Activated naive CD8-positive, alpha-beta T cell treated with anti-CD3 and anti-CD28 coated beads for 36 hours (primary cell): ENCODE measurements at places on chromosomes 16 and 17. TPM values are rescaled to one million over a fixed set of nuclear protein-coding genes. Genes with fewer than 3 reads are reported as not detected.
A peak's percentile ranks its signal among the peaks of the same experiment; 100 is the strongest.

DNA sequence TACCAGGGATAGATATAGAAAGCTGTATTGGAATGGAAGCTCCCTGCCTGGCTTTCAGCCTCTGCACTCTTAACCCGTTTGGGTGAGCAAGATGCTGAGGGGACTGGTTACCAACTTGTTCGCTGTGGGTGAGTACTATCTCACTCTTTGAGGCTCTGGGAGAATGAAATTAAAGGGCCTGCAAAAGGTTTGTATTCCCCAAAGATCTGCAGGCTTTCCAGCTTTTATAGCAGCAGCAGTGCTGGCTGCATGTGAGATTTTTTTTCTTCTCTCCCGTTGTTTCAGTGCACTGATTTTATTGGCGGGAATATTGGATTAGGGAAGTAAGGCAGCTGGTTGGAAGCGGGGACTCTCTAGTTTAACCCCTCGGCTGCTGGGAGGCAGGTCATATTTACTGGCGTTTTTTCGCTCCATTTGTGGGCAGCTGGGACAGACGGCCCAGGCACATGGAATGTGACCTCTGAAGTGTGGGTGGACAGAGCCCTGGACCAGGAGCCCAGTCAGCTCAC is 30.9 kb downstream of the C17orf75 start:
- no peaks in the 10 kb centered on the region for H3K36me3 ChIP-seq
- H3K27me3 ChIP-seq, result peaks cover 9% of the 10 kb centered on the region
- no peak overlapping the region for H3K4me3 ChIP-seq
- H3K4me1 ChIP-seq, result no peaks in the 10 kb centered on the region
- DNase-seq, result no peak

- no peaks in the 10 kb centered on the region for H3K36me3 ChIP-seq
- H3K4me3 ChIP-seq, result peak within 1 kb of the TSS; percentile 70
- peaks cover 12% of the 10 kb centered on the region for H3K4me1 ChIP-seq
- H3K27ac ChIP-seq, result peak within 1 kb of the TSS; percentile 16
Observed at GRCh38 chr17:16491703-16492612, at the start of gene LRRC75A. LRRC75A (minus strand) TSS chr17:16492193; CDS start chr17:16491990, 203 bp downstream.

- H3K27ac ChIP-seq, result no peak overlapping the region
- no peak for DNase-seq
- H3K36me3 ChIP-seq, result no peaks in the 10 kb centered on the region
- peaks cover 5% of the 10 kb centered on the region for H3K27me3 ChIP-seq
- no peaks in the 10 kb centered on the region for H3K4me1 ChIP-seq
- H3K4me3 ChIP-seq, result no peak overlapping the region
Observed at GRCh38 chr17:69714669-69715068, 300.2 kb downstream of the MAP2K6 start.

- H3K27me3 ChIP-seq, result no peaks in the 10 kb centered on the region
- H3K4me3 ChIP-seq, result no peak overlapping the region
- peaks cover 36% of the 10 kb centered on the region for H3K4me1 ChIP-seq
Observed at GRCh38 chr16:11050944-11051343, 106.6 kb downstream of the CLEC16A start.

DNA sequence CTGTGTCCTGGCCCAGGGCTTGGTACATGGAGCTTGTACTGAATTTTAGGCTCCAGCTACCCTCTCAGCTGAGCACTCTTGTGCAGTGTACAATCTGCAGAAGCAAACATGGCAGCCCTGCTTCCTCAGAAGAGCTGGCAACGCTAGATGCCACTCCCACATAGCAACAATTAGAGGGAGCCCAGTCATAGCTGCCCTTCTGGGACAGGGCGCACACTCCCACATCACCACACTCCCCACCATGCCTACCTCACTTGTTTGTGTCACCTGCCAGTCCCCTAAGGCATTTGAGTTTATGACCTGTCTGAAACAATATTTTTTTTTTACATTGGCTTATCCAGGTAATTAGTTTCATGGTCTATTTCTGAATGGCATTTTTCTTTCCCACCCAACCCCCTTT is 72.3 kb downstream of the C17orf67 start:
- H3K27ac ChIP-seq, result no peak overlapping the region
- H3K4me1 ChIP-seq, result peaks cover 12% of the 10 kb centered on the region
- peaks cover 4% of the 10 kb centered on the region for H3K27me3 ChIP-seq
- H3K4me3 ChIP-seq, result no peak overlapping the region

DNA sequence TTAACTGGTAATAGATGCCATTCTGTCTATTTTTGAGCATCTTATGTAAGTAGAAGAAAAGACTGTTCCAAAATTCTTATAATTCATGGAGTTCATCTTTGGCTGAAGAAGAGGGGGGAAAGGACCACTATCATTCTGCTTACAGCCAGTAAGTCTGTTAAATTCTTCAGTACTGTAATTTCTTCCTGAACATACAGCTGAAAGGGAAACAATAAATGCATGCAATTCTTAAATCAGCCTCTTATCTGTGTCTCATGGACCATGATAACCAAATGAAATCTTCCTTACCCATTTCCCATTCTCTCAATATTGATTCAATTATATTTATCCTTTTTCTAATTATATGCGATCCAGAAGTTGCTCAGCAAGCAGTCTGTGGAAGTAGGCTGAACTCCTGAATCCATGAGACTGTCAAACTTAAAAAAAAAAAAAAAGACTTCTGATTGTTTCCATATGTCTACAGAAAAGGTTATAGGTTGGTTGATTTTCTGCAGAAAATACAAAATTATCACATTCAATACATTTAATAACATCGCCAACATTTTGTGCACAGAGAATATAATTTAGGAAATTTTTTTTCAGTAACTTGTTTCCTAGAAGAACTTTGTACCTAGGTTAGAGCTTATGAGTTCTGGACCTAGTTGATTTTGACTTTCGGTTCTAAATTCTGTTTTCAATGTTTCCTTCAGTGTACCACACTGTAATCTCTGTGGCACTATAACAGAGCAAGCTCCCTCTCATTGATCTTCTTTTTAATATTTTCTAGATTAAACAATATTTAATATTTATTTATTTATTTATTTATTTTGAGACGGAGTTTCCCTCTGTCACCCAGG is 1.2 kb upstream of the ABCA9 start:
- no peak overlapping the region for H3K4me3 ChIP-seq
- H3K36me3 ChIP-seq, result no peaks in the 10 kb centered on the region
- H3K4me1 ChIP-seq, result peaks cover 6% of the 10 kb centered on the region
- H3K27me3 ChIP-seq, result peaks cover 14% of the 10 kb centered on the region
- no peak for DNase-seq

- no peaks in the 10 kb centered on the region for H3K27me3 ChIP-seq
- no peak overlapping the region for H3K27ac ChIP-seq
- no peak for DNase-seq
- no peak overlapping the region for H3K4me3 ChIP-seq
- no peaks in the 10 kb centered on the region for H3K36me3 ChIP-seq
- H3K4me1 ChIP-seq, result no peaks in the 10 kb centered on the region
Observed at GRCh38 chr16:83538707-83539106, 269.1 kb upstream of the HSBP1 start.

- no peaks in the 10 kb centered on the region for H3K36me3 ChIP-seq
- H3K27ac ChIP-seq, result no peak overlapping the region
- H3K4me3 ChIP-seq, result no peak overlapping the region
- DNase-seq, result no peak
Observed at GRCh38 chr16:79839466-79840341, 239.2 kb upstream of the MAF start.

- H3K4me1 ChIP-seq, result peaks cover 6% of the 10 kb centered on the region
- no peak for DNase-seq
- H3K27ac ChIP-seq, result no peak overlapping the region
Observed at GRCh38 chr17:49513044-49513395, 17.9 kb downstream of the NGFR start.

GRCh38 chr16:1438229-1439057 is 5.9 kb downstream of the CCDC154 start:
- no peaks in the 10 kb centered on the region for H3K4me1 ChIP-seq
- no peaks in the 10 kb centered on the region for H3K36me3 ChIP-seq
- no peak for DNase-seq
- no peak overlapping the region for H3K27ac ChIP-seq
- H3K4me3 ChIP-seq, result no peak overlapping the region

GRCh38 chr17:7884581-7885366 is 3.8 kb upstream of the CHD3 start:
- H3K27ac ChIP-seq, result peak overlapping the region; percentile 86
- H3K4me3 ChIP-seq, result peak overlapping the region; percentile 79
- H3K27me3 ChIP-seq, result no peaks in the 10 kb centered on the region
- H3K36me3 ChIP-seq, result peaks cover 9% of the 10 kb centered on the region
- H3K4me1 ChIP-seq, result no peaks in the 10 kb centered on the region

DNA sequence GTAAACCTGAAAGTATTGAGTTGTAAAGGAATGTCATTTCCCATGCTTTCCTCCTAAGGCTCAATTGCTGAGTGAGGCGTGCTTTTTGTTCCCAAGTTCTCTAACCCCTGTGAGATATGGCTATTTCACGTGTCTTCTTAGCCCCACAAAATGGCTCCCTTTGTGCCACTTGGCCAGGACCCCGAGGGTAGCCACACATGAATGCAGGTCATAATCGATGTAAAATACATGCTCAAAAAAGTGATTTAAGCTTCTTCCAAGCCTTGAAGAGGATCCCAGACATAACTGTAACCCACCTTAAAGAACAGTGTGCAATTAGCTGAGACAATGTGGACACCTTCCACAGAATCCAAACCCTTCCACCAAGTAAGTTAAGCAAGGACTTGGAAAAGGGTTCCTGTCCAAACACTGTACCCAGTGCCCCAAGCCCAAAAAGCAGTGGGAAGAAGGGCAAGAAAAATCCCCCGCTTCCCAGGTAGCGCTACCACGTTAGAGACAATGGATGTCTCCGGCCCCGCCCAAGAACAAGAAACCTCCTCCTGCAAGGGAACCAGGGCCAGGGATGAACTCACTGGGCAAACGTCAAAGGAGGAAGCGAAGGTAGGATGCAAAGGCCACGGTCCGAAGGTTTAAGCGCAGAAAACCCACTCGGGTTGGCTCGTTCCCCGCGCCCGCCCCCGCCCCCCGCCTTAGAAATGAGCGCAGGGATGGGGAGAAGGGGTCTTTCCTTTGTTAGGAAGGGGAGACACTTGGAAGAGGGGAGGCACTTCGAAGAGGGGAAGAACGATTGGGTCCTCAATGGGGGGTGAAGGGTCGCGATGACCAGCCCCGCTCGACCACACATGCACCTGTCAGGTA is 1.2 kb downstream of the JPT1 start:
- peak; percentile 26 for DNase-seq
- peaks cover 3% of the 10 kb centered on the region for H3K27me3 ChIP-seq
- H3K36me3 ChIP-seq, result peaks cover 23% of the 10 kb centered on the region

GRCh38 chr16:64434526-64435069 is 687.3 kb downstream of the CDH11 start:
- H3K36me3 ChIP-seq, result no peaks in the 10 kb centered on the region
- no peak overlapping the region for H3K4me3 ChIP-seq
- H3K27me3 ChIP-seq, result no peaks in the 10 kb centered on the region
- H3K4me1 ChIP-seq, result no peaks in the 10 kb centered on the region
- no peak for DNase-seq

GRCh38 chr16:83021045-83021444 is 394.3 kb downstream of the CDH13 start:
- no peaks in the 10 kb centered on the region for H3K27me3 ChIP-seq

GRCh38 chr16:546909-547770 is 13.1 kb upstream of the PRR35 start:
- peak; percentile 43 for DNase-seq
- peaks cover 3% of the 10 kb centered on the region for H3K4me1 ChIP-seq
- no peak overlapping the region for H3K27ac ChIP-seq
- H3K27me3 ChIP-seq, result no peaks in the 10 kb centered on the region

GRCh38 chr17:37642681-37643080 is 565 bp downstream of the DDX52 start:
- no peak for DNase-seq
- H3K4me1 ChIP-seq, result peaks cover 18% of the 10 kb centered on the region
- peaks cover 28% of the 10 kb centered on the region for H3K27me3 ChIP-seq
- peak overlapping the region; percentile 90 for H3K27ac ChIP-seq
- peaks cover 26% of the 10 kb centered on the region for H3K36me3 ChIP-seq

- H3K36me3 ChIP-seq, result no peaks in the 10 kb centered on the region
- no peaks in the 10 kb centered on the region for H3K27me3 ChIP-seq
- no peak overlapping the region for H3K4me3 ChIP-seq
- no peak overlapping the region for H3K27ac ChIP-seq
- no peak for DNase-seq
Observed at GRCh38 chr17:10021272-10021984, 116.4 kb upstream of the RCVRN start.

GRCh38 chr17:752620-753219 is 656 bp upstream of the GEMIN4 start:
- peak overlapping the region; percentile 85 for H3K4me3 ChIP-seq
- DNase-seq, result no peak

- no peak overlapping the region for H3K4me3 ChIP-seq
- no peak for DNase-seq
- no peaks in the 10 kb centered on the region for H3K27me3 ChIP-seq
- peaks cover 8% of the 10 kb centered on the region for H3K36me3 ChIP-seq
Observed at GRCh38 chr17:60888812-60889709, 211.4 kb downstream of the BCAS3 start.

- H3K27me3 ChIP-seq, result no peaks in the 10 kb centered on the region
- peak overlapping the region; percentile 73 for H3K4me3 ChIP-seq
- H3K27ac ChIP-seq, result peak overlapping the region; percentile 97
- peaks cover 42% of the 10 kb centered on the region for H3K4me1 ChIP-seq
- H3K36me3 ChIP-seq, result no peaks in the 10 kb centered on the region
Observed at GRCh38 chr16:56709443-56710040, 20.4 kb upstream of the NUP93 start.

- no peaks in the 10 kb centered on the region for H3K36me3 ChIP-seq
- H3K4me3 ChIP-seq, result no peak overlapping the region
- peaks cover 19% of the 10 kb centered on the region for H3K4me1 ChIP-seq
- peak; percentile 57 for DNase-seq
Observed at GRCh38 chr17:16987830-16988601, 16.1 kb upstream of the TNFRSF13B start.

Gene TBC1D3B
- 2.6 TPM for total RNA-seq

Gene RAB26
- 0.35 TPM for total RNA-seq

Gene KRT222
- 0.22 TPM for total RNA-seq

Gene EEF2K
- total RNA-seq, result 28.9 TPM

Gene MT3
- 24.3 TPM for total RNA-seq

Gene RNF112
- not detected for total RNA-seq

Gene ACAP1
- total RNA-seq, result 238 TPM
